ENCODE measurements at places on chromosomes 2 and 18.
A peak's percentile ranks its signal among the peaks of the same experiment; 100 is the strongest.

DNA sequence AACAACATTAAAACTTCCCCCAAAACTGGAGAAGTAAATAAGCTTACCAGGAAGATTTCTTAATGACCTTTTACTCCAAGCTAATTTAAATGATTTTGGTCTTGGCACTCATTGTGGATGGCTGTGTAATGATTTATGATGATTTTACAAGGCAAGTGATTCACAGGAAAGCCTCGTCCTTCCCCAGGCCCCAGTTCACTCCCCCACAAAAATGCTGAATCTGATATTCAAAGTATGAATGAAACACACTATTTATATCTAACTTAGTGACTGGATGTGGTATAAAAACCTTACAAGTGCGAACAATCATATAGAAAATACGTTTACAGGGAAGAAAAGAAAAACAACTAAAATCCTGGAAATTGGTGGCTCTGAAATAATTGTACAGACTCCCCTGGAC lies 49.8 kb downstream of the ZNF516 start:
- DNase-seq, result no peak

DNA sequence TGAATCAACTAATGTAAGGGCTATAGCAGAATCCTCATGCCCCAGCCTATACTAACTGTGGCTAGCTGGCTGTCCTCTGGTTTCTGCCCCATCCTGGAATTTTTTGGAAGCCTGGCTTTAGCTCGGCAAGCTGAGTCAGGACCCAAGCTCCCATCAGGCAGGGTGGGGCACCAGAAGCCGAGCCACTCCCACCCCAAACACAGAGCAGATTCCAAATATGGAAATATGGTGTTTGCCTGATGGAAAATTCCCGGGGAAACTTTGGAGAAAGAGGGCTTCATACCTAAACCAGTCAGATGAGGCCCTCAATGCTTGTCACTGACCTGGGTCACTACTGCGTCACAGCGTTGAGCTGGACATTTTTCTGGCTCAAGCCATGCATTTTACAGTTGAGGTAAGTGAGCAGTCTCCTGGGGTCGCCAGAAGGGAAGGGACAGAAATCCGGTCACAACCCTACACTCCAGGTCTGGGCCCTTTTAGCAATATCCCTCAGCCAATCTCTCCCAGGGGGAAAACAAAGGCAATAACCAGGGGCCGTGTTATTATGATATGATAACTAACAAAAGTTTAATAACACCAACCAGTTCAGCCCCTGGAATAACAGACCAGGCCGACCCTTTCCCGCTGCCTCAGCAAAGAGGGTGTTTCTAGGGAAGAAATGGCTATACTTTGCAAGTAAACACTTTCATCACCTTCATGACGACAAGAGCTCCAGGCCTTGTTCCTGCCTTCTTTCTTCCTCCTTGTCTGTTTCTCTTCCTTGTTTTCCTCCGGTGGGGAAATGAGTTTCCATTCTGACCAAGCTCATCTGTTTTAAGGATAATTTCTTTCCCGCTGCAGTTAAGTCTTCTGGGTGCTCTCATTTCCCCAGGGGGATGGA lies 37.7 kb downstream of the PSD4 start:
- no peak for DNase-seq

DNA sequence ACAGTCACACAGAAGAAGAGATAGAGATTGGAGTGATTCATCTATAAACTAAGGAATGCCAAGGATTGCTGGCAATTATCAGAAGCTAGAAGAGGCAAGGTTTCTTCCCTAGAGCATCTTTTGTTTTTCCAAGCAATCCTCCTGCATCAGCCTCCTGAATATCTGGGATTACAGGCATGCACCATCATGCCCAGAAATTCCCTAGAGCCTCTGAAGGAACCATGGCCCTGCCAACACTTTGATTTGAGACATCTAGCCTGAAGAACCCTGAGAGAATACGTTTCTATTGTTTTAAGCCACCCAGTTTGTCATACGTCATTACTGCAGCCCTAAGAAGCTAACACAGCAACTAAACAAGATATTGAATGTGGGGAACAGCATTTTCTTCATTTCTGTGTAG lies 525.0 kb downstream of the ERBB4 start:
- DNase-seq, result no peak

GRCh38 chr2:132400169-132400900 lies 16.3 kb upstream of the GPR39 start:
- no peak for DNase-seq

GRCh38 chr2:69837533-69837932 lies 8.1 kb downstream of the GMCL1 start:
- peak; percentile 31 for DNase-seq

DNA sequence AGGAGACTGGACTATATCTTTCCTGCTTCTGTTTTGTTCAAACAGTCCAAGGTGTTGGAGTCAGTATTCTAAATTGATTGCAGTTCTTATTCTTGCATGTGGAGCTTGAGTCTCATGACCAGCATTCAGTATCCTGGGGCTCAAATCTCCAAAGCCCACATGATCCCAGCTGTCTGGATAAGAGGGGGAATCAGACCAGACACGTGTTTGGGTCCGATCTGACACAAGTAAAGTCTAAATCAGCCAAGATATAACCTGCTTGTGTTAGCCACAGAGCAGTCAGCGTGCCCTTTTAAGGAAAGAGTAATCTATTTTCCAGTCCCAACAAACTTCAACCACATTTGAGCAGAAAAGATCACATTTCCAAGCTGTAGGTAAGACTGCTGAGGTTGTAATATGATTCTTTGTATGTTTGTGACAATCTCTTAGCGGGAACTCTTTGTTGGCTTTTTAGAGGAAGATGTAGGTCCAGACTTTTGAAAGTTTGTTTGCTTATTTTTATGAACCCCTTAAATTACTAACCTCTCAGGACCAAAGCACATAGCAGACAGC lies 334.6 kb downstream of the SLC4A3 start:
- DNase-seq, result no peak

DNA sequence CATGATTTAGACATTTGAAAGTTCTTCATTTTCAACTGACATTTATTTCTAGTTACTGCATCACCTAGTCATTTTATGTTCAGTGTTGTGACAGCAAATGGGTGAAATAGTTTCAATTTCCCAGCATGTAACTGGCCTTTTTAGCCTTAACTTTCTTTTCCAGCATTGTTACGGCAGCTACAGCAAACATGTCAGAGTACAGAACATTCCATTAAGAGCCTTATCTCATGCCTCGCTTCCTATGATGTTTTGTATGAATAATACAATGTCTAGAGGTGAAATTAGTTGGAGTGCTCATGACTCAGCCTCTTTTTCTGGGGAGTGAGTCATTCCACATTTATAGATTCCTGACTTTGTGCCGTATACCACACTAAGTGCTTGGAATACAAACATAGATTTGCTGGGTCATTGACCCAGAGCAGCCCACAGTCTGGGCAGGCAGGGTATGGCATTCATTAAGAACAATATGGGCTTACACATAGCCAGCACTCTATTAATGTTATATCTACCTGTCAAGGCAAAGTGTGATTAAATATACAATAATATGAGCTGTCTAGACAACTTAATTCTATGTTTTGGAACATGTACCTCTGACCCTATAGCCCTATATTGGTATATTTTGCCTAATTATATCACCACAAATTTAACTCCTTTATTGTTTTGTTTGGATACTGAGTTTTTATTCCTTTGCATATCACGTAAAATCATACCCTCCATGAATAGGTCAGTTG lies 72.2 kb downstream of the MAP2 start:
- no peak for DNase-seq

GRCh38 chr18:78768221-78768620 lies 211.4 kb upstream of the SALL3 start:
- no peak for DNase-seq

Data from GM13977 (cell line).